Hypothalamus (tissue), 51 donors: ENCODE measurements at places on chromosomes 13 and 19.

DNA sequence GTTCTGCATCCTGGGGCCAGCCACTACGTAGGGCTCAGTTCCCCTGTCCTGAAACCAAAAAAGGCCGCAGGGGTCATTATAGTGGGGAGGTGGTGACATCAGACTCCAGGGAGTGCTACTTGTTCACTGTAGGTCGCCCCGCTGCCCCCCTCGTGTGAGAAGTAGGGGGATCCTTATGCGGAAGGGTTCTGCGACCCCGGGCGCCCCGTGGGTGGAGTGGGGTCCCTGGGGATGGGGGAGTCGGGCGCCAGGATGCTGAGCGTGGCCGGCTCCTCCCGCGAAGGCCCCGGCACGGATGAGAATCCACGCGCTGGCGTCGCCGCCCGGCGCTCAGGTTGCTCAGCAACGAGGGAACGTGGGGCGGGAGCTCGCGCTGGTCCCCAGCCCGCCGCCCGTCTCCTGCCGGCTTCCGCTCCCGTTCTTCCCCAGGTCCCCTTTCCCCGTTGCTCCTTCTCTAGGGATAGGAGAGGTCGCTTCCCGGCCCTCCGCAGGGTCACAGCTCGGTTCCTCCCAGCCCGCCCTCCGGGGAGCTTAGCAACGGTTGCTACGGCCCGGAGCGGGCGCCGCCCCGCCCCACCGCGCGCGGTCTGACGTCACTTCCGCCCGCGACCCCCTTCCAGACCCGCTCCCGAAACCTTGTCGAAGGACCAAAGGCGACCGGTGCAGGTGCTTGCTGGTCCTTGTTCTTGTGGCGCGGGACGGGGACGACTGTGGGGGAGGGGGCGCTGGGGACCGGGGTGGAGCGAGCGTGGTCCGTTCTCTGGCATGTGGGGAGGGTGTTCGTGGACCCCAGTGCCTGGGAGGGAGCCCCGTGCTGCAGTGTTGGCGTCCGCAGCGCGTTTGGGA lies at the start of gene NAT14:
Gene NAT14 (plus strand): TSS at position 596 of the 846 bp plus-strand sequence. CDS start 521 bp downstream, outside the sequence.
- peak; percentile 10 for DNase-seq

- no peak for DNase-seq
Observed at GRCh38 chr19:1393841-1394240, 7.5 kb downstream of the GAMT start.

DNA sequence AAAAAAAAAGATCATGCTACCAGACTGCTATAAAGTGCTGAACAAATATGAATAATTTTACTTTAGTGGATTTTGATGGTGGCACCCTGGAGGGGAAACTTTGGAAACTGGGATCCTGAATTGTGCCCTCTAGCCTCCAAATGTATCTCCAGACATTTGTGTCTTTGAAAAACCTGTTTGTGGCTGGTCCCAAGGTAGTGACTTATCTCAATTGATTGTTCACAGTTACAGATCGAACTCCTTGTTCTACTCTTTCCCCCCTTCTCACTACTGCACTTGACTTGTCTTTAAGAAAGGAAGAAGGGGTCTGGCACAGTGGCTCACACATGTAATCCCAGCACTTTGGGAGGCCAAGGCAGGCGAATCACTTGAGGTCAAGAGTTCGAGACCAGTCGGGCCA lies 10.5 kb downstream of the RGL3 start:
- DNase-seq: no peak

DNA sequence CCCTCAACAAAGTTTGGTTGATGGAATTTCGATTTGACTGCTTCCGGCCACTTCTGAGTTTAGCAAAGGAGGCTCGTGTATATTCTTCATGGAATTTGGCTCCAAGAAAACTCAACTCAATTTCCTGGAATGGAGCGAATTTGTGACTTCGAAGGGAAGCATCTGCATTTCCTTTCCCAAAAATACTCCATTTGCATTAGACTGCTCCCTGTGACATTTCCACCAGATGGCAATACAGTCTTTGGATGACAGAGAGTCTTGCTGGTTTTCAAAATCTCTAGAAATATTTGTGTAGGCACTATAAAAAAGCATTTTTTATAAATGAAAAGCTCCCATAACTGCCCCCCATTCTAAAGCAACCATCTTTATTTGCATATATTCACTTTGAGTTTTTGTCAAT lies 4.1 kb downstream of the C1QTNF9 start:
- no peak for DNase-seq

- no peak for DNase-seq
Observed at GRCh38 chr13:36817996-36818803, 822 bp upstream of the RFXAP start.

- DNase-seq: no peak
Observed at GRCh38 chr19:7342143-7342542, 6.6 kb upstream of the ARHGEF18 start.

GRCh38 chr13:54194233-54195024 lies 1165.8 kb downstream of the OLFM4 start:
- no peak for DNase-seq

- DNase-seq: no peak
Observed at GRCh38 chr19:5113633-5114586, 145.0 kb downstream of the KDM4B start.

DNA sequence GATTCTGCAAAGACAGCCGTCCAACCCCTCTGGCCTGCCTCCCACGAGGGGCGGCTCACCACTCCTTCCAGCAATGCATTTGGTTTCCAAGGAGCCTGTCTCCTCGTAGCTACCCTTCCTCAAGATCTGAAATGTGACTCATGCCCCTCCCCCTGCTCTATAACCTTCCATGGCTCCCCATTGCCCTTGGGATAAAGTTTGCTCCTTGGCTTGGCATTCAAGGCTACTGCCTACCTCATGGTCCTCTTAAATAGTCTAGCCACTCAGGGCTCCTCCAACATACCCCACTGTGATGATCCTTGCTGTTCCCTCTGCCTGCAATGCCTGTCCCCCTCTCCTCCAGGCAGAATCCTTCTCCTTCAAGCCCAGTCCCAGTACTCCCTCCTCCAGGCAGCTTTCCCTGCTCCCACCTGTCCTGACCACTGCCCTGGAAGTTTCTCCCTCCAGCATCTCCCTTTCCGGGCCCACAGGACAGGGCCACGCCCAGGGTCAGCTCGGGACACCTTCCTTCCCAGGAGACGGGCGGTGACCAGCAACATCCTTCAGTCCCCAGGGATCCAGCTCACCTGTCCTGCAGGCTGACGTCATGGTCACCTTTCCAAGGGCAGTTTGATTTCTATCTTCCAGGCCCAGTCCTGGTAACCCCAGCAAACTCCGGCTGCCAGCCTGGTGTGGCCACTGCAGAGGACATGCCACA lies 19.2 kb upstream of the SEMA6B start:
- DNase-seq: no peak

- DNase-seq: no peak
Observed at GRCh38 chr13:109494925-109495369, 291.4 kb downstream of the IRS2 start.
